ENCODE measurements at places on chromosomes 1 and 21.

- no peak for DNase-seq
These were observed 1.6 kb upstream of the SNX7 start for GRCh38 chr1:98659879-98660278.

- peak; percentile 29 for DNase-seq
These were observed 843 bp downstream of the DIP2A start for GRCh38 chr21:46459356-46460112.

DNA sequence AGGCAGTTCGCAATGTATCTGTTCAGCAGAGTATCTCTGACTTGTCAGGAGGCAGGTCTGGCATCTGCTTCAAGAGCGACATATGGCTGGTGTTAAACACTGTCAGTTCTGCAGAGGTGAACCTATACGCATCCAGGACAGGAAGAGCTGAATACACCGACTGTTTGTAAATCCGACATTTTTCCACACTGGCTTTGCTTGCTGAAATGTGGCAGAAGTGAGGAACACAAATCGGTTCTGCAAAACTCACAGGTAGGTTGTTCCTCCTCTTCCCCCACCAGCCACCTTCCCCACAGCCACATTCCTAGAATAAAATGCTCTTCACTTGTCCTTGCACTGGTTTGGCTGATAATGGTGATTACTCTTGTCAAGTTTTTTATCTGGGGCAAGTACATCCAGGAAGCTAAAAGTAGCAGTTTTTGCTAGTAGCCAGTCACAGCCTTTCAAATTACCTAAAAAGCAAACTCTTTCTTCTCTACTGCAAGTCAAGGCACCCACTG is 289.2 kb downstream of the GRIK1 start:
- DNase-seq: no peak

DNA sequence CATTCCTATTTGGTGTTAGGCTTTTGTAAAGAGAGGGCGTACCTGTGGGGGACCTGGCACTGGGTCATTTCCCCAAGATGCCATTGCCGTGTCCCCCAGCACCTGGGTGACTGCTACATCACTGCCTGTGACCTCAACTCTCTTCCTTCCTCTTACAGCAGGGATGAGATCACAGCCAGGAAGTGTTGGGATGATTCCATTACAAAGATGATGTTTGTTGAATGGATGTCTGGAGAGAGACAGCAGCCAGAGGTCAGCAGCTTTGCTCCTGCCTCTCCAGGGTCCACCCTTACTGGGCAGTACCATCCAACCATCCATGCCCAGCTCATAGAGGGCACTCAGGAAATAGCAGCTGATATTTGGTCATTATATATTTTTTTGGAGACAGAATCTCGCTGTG is 35.1 kb downstream of the TMEM51 start:
- no peak for DNase-seq

DNA sequence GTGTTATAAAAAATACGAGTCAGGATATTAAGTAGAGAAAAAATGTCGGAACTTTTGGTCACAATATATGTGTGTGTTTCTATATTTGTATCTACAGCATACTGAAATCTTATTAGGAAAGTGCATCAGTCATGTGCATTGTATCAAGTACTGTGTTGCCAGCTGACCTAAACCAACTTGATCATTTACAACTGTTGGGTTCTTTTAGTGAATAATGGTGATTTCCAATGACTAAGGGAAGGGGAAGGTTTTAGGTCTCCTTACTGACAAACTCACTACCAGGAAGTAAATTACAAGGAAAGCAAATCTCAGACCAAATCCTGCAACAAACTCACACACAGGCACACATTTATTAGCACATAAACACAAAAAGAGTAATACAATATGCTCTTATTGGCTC is 142.7 kb downstream of the TSEN15 start:
- no peak for DNase-seq

- peak; percentile 63 for DNase-seq
These were observed 64.8 kb downstream of the ALPL start for GRCh38 chr1:21573971-21574465.

All from uterus (tissue), 4 donors.